Putamen (tissue), 1 donor: ENCODE measurements at places on chromosomes 5 and 9.

- DNase-seq = no peak
Measured at GRCh38 chr5:85663708-85664031, 954.1 kb upstream of the COX7C start.

GRCh38 chr9:6426117-6426516 is 13.1 kb downstream of the UHRF2 start:
- no peak for DNase-seq

DNA sequence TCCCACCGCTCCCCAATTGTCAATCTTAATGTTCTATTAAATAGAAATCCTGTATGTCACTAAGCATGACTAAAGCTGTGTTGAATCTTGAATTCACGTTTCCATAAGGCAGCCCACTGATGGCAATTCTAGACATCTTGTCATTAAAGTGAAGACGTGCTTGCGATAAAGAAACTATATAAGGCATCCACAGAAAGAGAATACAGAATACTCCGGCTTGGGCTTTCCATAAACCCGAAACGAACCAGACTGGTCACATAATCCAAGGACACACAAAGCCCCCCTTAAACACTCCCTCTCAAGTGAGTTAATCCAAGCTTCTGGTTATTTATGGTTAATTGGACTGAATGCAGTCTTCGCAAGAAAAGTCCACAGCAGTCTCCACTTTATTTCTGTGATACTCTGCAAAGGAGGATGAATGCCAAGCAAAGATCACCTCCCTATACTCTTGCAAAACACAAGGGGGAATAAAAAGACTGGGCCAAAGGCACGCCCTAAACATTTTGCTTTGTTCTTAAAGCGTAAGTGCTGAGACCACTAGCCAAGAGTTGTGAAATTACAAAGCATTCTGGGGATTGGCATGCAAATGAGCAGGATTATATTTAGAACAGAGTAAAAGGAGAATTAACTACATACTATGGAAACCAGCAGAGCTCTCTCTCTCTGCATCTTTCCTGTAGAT is 54.7 kb downstream of the DPYSL3 start:
- DNase-seq = no peak

DNA sequence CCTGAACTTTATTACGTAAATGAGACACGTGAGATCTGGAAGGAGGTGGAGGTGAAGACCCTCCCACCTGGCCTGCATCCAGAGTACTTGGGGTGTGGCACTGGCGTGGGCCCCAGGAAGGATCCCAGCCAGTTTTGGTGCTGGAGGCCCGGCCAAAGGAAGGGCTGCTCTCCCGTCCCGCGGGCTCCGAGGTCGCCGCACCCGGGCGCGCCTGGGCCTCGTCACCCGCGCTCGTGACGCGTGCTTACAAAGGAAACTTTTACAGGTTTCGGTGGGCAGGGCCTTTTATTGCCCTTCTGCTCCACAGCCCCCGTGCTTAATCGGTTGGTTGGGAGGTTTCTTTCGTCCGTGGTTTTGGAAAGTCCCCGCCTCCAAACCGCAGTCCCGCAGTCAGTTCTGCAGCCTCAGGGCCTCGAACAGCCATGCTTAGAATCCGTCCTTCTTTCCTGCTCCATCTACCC is 29.2 kb downstream of the CDKN2A start:
- DNase-seq = no peak

GRCh38 chr9:63728287-63728686 is 1556.7 kb downstream of the FOXD4L5 start:
- no peak for DNase-seq

DNA sequence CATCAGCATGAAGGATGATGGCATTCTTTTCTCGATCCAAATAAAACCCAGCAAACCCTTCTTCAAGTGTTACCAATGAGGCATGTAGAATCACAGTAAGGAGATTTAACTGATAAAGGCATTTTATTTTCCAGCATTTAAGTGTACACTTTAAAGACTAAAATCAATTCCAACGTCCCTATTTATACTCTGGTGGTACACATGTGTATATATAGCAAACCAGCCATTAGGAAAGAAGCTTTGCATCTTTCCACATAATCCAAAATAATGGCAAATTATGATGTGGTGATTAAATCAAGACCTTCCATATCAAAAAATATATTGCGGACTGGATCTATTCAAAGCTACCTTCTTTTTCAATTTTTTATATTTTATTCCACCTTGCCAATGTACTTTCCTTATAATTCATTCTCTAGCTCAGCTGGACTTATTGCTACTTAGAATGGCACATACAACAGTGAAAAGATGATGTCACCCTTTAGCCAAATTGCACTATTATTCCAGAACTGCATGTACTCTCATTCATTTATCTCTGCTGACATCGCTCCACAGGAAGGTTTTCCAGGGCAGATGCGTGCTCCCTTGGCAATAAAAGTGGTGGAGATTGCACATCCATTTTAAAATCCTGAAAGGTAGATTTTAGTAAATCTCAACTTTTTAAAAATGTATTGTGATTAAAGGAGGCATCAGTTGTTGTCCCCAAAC is 63.3 kb upstream of the SLC30A5 start:
- DNase-seq = no peak

DNA sequence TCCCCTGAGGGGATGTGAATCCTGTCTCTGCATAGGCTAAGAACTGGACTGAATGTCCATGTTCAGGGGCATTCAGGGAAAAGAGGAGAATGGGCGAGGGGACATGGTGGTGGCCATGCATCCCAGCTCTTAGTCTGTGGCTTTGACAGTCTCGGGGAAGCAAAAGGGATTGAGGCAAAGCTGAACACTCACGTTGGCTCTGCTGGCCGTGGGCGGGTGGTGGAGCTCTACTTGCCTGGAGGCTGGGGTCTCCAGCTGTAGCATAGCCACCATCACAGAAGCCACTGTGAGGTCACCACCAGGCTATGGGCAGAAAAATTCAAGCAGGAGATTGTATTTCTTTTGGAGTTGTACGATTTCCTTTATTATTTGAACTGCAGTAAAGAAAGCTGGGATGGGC is 4.1 kb downstream of the GARIN3 start:
- DNase-seq = no peak

DNA sequence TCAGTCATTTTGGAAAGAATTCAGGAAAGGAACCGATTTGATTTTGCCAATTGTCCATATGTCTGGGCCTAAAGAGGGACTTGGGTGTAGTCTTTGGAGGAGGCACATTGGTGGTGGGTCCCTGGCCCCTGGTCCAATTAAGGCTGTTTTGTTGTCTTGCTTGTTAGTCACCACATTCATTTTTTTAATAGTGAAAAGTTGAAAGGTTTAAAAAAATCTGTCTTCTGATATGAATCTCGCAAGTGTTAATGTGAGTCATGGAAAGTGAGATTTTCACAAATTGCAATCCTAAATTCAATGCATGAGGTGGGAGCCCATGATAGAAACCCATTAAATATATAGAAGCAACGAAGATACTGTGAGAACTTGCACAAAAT is 165.9 kb upstream of the OTULINL start:
- no peak for DNase-seq

DNA sequence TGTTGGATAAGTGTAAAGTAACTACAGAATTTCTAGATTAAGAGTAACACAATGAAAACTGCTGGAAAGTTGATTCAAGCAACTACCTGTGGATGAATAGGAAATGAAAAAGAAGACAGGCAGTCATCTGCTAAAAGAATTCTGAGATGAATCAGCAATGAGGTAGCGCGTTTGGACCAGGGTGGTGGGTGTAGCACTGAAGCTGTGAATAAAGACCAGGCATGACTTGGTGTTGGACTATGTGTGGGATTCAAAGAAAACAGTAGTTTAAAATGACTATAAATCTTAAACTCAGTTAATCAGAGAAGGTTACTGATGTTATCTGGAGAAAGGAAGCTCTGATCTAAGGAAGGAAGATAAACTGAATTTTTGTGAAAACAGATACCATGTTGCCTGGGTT is 159.8 kb downstream of the FBN2 start:
- DNase-seq = no peak

- DNase-seq = no peak
Measured at GRCh38 chr9:106557996-106558667, 304.8 kb upstream of the ZNF462 start.

- no peak for DNase-seq
Measured at GRCh38 chr9:1100201-1100600, 50.0 kb downstream of the DMRT2 start.

GRCh38 chr5:141931694-141932093 is 8.0 kb downstream of the DELE1 start:
- DNase-seq = no peak

GRCh38 chr5:122076669-122077365 is 1.2 kb downstream of the LOX start:
- DNase-seq = peak; percentile 24

DNA sequence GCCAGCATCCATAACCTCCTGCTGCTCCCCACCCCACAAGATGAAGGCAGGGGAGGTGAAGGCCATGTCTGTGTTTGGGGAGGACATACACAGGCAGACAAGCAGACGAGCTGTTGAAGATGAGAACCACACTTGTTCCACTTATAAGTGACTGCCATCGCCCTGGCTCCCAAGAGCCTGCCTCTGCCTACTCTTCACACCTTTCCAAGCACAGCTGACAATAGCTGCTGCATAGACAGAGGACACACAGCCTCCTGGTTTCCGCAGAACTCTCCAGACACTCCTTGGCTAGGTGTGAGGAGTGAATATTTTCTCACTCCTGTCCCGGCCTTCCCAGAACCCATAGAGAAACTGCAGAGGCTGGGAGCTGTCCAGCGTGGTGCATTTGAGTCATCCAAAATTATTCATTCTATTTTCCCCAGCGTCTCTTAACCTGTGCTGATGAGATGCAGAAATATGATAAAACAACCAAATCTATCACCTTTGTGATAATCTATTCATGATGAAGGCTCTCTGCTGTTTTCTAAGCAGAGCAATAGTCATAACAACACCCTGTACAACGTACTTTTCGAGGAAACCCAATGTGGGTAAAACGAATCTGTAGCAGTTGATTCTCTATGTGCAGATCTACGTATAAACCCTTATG is 24.7 kb downstream of the KLF9 start:
- DNase-seq = no peak

DNA sequence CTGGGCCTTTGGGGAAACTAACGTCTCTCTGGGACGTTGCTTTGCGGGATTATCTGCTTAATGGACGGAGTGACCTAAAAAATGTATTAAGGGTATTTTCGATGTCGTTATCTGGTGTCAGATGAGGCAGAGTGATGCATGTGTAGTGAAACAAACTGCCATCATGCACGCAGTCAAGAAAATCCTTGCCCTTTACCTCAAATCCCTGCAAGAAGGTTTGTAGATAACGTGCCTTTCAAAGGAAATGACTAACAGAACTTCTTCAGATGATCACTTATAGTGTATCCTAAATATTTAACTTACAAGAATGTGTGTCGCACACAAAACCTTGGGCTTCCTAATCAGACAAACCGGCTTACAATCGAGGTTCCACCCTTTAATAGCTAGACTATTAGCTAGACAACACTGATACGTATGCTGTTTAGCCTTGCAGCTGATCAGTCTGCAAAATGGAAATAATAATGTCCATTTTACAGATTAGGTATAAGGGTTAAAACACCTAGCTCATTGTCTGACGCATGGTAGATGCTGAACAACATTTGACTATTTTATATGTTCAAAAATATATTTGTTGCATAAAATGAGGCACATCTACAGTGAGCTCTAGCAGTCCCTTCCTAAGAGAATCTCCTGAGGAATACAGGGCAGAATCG is 541 bp upstream of the TBCA start:
- no peak for DNase-seq

GRCh38 chr5:150021491-150022157 is 21.1 kb downstream of the HMGXB3 start:
- peak; percentile 5 for DNase-seq

GRCh38 chr9:93684161-93684765 is 107.9 kb downstream of the PHF2 start:
- DNase-seq = no peak

- no peak for DNase-seq
Measured at GRCh38 chr9:134742822-134743535, 101.4 kb downstream of the COL5A1 start.

GRCh38 chr5:64722588-64722987 is 32.3 kb downstream of the SHISAL2B start:
- DNase-seq = no peak

DNA sequence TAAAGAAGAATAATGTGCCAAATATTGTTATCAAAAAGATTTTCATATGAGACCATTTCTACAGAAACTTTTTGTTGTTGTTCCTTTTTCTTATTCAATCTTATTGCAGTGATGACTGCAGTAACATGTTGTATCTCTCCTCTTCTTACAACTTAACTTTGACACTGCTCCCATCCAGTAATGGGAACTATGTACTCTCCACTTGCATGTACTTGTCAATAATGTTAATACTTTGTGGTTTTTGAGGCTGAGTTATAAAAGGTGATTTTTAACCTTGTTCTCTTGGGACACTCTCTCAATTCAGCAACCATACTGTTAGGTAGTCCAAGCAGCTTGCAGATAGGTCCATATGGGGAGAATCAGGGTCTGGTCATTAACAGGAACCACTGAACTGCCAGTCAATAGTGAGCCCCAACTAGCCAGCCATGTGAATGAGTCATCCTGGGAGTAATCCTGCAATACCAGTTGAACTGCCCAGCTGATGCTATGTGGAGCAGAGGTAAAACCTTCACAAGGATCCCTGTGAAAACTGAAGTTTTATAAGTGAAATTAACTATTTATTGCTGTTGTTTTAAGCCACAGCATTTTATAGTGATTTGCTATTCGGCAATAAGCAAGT is 199.6 kb upstream of the DAB2 start:
- DNase-seq = no peak

- DNase-seq = no peak
Measured at GRCh38 chr9:119268985-119269384, 100.2 kb downstream of the BRINP1 start.

GRCh38 chr5:129125819-129126218 is 31.3 kb downstream of the ISOC1 start:
- DNase-seq = no peak

- DNase-seq = no peak
Measured at GRCh38 chr9:92001244-92001643, 51.2 kb upstream of the ROR2 start.

DNA sequence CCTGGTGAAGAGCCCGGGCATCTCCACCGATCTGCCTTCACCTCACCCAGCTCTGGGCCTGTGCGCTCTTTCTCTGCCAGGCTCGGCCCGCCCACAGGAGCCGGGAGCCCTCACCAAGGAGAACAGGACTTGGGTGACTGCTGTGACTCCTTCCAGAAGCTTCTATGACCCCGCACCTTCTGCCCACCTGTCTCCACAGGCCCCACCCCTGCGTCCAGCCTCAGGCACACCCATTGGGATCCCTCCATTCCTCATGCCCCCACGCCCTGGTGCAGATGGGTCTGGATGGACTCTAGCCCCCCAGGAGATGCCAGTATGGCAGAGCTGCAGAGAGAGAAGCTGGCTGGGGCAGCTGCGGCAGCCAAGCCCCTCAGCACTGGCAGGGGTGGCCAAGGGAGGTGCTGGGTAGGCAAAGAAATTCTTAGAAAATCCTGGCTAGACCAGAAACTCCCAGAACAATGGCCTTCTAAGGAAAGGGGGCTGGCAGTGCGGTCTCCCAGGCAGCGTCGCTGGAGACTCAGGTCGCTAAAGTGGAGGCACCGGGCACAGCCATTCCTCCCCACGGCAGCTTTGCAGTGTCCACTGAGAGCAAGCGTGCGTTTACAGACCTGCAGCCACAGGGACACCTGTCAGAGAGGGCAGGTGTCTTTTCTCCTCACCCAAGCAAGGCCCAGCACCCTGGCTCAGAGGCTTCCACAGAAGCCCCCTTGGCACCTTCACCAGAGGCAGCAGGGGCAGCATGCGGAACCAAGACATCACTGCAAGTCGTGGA is 17.3 kb downstream of the LPCAT1 start:
- DNase-seq = no peak

GRCh38 chr5:171757853-171758535 is 27.6 kb upstream of the SMIM23 start:
- DNase-seq = no peak
